ENCODE measurements at places on chromosomes 16 and 17. TPM values are rescaled to one million over a fixed set of nuclear protein-coding genes. Genes with fewer than 3 reads are reported as not detected.

The NME4 gene
- 14.1 TPM for total RNA-seq

The KCNAB3 gene
- total RNA-seq = 5.6 TPM

The TEX14 gene
- 0.11 TPM for total RNA-seq

The GPATCH8 gene
- total RNA-seq = 43.3 TPM

GRCh38 chr17:78072961-78073360, 55.6 kb downstream of the TMC6 start:
- no peak overlapping the region for H3K4me3 ChIP-seq
- no peaks in the 10 kb centered on the region for H3K27me3 ChIP-seq
- H3K36me3 ChIP-seq = peaks cover 77% of the 10 kb centered on the region
- no peak overlapping the region for H3K27ac ChIP-seq

GRCh38 chr16:29148131-29148691, 163.4 kb downstream of the LAT start:
- H3K4me3 ChIP-seq = no peak overlapping the region
- no peak for DNase-seq
- no peaks in the 10 kb centered on the region for H3K36me3 ChIP-seq
- peaks cover 26% of the 10 kb centered on the region for H3K4me1 ChIP-seq
- H3K27me3 ChIP-seq = no peaks in the 10 kb centered on the region
- H3K27ac ChIP-seq = peak overlapping the region; percentile 16

DNA sequence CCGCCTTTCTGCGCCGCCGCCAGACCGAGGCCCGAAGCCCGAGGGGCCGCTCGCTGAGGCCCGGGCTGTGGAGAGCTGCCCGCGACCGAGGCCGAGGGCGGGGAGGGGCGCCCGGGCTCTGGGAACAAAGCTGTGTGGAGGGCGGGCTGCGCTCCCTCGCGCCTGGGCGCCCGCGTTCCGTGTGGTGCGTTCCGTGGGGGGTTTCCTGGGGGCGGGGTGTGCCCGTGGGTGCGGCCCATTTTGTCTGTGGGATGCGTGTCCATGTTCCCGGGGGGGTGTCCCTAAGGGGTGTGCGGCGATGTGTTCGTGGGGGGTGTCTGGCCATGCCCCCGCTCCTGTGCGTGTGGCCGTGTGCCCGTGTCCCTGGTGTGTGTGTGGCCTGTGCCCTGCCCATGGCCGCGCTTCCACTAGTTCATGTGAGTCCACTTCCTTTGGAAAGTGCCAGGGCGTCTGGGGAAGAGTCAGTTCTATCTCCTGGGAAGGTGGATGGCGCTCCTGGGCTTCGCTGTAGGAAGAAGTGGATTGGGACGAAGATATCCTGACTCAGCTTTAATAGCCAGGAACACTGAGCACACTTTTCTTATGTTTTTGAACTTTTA, 520 bp downstream of the JPT2 start:
- H3K27ac ChIP-seq = peak overlapping the region; percentile 61
- H3K4me1 ChIP-seq = peaks cover 17% of the 10 kb centered on the region
- DNase-seq = peak; percentile 23
- peak overlapping the region; percentile 76 for H3K4me3 ChIP-seq
